ENCODE measurements at places on chromosomes 5 and 9.
A peak's percentile ranks its signal among the peaks of the same experiment; 100 is the strongest.

- DNase-seq: no peak
These were observed 1.0 kb downstream of the ELAVL2 start for GRCh38 chr9:23824830-23825591.

- DNase-seq: no peak
These were observed 87.9 kb upstream of the FSTL4 start for GRCh38 chr5:133700251-133700650.

DNA sequence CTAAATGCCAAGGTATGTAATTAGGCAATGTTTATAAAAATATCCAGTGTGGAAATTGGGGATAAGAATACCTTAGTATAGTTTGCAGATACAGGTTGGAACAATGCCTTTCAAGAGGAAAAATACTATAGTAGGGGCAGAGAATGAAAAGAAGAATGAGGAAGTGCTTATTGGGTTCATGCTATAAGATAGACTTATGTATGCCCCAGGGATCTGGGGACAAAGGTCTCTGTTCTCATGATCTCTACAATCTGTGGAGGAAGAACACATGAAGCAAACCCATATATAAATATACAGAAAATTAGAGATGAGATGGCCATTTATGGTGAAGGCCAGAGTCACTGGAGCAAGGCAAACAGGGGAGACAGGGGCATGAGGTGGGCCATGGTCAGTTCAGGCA lies 106.5 kb upstream of the DAB2 start:
- DNase-seq: no peak

DNA sequence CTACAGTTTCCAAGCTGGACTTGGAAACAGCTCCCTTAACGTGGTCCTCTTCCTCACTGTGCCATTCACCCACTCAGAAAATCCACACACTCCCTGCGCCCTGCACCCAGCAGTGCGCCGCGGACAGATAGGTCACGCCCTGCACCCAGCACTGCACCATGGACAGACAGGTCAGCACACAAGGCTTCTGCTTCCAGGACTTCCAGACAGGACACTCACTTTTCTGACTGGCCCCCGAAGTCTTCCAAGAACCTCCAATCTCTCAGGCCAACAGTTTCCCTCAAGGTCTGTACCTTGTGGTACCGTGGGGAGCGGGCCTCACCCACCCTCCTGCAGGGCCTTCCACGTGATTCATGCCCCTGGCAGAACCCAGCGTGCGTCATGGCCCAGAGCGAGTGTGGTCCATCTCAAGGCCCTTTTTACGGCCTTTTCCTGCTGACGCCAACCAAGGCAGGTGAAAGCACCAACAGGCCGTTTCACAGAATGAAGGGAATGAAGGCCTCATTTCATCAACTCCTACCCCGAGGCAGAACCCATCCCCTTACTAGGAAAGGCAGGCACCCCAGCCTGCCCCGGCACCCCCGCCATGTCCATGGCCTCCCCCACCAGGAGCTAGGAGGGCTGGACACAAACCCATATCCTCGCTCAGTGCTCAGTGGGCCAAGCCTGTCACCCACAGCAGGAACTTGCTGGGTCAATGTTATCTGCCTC lies 17.3 kb downstream of the VAV2 start:
- no peak for DNase-seq

DNA sequence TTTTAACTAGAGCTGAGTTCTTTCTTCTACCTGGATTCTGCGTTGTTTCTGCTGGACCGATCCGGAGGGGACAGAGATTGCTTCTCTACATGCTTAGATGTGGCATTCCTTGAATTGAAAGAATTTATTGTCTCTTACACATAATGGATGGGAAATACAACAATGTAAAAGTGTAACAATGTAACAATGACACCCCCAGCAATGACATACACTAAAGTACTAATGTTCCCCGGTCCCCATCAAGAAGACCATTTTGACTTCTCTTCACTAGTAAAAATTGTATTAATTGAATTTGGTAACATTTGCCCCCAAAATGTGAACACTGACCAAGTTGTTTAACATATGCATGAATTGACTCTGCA lies 760.2 kb downstream of the TAF11L14 start:
- no peak for DNase-seq

GRCh38 chr9:19600538-19600937 lies 188.3 kb downstream of the SLC24A2 start:
- DNase-seq: no peak

DNA sequence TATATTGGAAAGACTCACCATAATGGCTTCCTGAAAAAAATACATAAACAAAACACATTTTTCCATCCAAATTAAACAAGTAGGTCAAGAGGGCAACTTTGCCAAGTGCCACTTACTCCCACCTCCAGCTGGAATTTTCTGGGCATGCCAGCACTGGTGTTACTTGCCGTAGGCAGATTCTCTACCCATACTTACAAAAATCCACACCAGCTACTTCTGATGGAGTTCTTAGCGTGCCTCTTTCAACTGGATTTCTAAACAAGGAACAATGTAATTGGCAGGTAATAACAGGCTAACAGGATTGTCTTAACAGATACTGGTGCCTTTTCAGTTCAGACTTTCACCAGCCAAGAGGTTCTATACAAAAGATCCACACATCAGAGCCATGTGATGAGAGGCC lies 301.4 kb downstream of the MLLT3 start:
- no peak for DNase-seq

DNA sequence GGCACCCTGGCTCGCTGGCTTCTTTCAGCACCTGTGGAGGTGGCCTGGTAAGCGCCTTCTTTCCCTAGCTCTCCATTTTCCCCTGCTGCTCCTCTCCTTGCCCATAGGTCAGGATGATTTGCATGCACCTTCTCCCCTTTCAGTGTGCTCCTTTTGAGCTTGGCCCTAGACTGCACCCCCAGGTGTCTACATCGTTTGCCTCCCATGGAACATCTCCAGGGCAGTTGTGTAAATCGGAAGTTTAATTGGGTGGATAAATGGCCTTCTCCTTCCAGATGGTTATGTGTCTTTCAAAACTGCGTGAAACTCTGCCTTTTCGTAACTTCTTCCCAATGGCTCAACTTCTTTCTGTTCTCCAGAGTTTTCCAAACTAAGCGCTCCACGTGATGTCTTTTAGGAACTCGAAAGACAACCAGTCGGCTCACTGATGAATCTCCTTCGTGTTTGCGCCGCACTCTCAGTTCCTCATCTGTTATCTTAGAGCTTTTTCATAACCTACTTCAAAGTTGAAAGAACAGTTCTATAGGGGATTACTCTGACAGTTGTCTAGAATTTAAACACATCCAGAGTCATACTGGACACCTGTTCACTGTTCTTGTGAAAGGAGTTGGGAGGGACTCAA lies 1.7 kb downstream of the ADAMTS19 start:
- DNase-seq: no peak

DNA sequence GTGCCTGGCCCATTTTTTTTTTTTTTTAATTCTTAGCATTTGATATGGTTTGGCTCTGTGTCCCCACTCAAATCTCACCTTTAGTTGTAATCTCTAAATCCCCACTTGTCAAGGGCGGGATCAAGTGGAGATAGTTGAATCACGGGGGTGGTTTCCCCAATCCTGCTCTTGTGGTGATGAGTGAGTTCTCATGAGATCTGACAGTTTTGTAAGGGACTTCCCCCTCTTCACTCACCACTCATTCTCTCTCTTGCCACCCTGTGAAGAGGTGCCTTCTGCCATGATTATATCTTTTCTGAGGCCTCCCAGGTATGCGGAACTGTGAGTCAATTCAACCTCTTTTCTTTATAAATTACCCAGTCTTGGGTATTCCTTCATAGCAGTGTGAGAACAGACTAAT lies 27.2 kb downstream of the NDUFAF2 start:
- peak; percentile 4 for DNase-seq

- DNase-seq: no peak
These were observed 198.6 kb downstream of the SH3GL2 start for GRCh38 chr9:17777465-17777864.

DNA sequence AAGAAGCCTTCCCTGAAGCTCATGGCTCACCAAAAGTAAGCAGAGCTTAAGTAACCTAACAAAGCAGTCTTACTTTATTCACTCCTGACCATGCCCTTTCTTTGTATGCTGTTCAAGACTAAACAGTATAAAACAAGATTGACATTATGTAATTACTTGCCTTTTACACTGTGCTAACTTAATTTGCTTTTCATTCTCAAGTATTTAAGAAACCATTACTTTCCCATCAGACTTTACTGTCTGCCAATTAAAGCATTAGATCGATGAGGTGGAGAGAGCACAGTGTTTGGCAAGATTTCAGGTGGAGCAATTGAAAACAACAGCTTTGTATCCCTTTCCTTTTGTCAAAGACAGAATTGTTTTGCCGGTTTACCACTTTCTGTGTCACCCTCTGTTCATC lies 98.2 kb downstream of the RORB start:
- DNase-seq: no peak
